SW480 (cell line): ENCODE measurements at places on chromosomes 6 and 20.

DNA sequence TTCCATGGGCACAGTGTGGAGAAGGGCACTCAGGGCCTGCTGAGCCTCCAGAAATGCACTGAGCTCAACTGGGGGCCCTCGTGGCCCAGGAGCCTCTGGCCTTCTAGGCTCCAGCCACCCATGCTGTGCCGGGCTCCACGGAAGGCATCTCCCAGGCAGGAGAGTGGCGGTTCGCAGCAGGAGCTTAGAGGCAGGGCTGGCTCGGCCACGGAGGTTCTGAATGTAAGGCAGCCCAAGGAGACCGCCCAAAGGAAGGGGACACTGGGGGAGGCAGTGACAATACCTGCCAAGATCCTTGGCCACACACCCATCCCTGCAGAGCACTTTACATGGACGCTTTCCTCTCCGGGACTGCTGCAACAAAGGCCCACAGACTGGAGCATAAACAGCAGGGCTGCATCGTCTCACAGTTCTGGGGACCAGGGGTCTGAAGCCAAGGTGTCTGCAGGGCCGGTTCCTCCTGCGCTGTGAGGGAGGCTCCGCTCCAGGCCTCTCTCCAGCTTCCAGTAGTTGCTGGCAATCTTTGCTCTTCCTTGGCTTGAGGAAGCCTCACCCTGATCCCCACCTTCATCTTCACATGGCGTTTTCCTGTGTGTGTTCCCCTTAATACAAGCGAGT is 128.2 kb upstream of the CDH4 start:
- no peak for DNase-seq

DNA sequence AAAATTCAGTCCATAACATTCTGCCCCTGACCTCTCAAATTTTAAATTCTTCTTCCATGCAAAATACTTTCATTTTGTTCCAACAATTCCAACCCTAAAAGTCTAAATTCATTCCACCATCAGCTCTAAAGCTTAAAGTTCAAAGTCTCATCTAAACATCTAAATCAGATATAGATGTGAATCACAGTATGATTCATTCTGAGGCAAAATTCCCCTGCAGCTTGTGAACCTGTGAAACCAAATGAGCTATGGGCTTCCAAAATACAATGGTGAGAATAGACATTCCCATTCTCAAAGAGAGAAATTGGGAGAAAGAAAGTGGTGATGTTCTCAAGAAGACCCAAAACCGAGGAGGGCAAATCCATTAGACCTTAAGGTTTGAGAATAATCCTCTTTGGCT is 309.8 kb downstream of the HIVEP2 start:
- peak; percentile 16 for DNase-seq

DNA sequence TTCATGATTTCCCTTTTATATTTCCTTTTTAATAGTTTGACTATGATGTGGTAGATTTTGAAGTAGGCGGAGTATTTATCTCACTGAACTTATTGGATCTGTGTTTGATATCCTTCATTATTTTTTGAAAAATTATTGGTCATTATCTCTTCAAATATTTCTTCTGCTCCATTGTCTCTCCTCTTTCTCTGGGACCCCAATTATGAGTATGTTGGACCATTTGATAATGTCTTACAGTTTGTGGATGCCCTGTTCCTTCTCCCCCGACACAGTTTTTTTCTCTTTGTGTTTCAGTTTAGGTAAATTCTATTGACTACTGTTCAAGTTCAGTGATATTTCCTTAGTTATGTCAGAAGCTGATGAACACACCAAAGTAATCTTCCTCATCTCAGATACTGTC is 49.4 kb upstream of the COL10A1 start:
- DNase-seq, result no peak

DNA sequence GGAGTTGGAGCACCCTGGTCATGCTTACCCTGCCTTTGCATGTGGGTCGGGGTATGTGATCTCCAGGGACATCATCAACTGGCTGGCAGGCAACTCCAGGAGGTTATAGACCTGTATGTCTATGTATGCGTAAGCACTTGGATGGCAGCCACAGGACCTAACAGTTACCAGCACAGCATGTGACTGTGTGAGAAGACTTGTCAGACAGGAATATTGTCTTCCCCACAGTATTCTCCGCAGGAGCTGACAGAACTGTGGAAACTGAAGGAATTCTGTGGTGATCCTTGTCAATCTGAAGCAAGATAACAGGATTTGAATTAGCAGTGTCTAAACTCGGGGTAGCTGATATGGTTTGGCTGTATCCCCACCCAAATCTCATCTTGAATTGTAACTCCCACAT is 59.2 kb downstream of the TMEM244 start:
- DNase-seq, result no peak

DNA sequence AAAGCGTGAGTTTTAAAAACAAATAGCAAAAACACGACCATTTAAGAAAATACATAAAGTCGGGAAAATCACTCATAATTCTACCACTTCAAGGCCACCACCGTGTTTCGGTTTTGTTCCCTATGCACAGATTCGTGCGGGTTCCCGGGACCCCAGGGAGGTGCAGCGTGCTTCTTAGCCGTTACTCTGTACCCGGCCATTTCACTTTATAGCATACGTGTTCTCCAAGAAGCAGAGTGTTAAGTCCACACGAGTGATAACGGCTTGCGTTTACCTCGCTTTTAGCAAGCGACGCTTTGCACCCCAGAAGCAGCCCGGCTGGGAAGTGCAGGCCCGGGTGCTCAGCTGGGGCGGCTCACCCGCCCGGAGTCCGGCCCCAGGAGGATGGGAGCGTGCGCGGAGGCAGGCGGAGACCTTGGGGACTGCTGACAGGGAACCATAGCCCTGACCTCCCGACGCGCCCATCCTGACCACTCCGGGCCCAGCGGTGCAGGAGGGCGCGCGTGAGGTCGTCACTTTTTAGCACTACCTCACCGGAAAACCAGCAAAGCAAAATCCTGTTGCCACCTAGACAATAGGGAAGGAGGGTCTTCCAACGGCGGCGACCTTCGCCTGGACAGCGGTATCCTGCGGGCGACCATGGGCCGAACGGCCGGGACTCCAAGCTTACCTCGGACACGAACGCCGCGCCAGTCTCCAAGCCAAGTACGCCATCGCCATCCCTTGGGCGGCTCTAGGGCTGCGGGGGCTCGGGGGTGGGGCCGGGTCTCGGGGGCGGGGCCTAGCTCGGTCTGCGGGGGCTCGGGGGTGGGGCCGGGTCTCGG is at the start of gene ECI2:
Gene ECI2 (minus strand): TSS at position 735 of the 824 bp plus-strand sequence. CDS start 15 bp downstream, at position 720.
- DNase-seq, result peak; percentile 75

DNA sequence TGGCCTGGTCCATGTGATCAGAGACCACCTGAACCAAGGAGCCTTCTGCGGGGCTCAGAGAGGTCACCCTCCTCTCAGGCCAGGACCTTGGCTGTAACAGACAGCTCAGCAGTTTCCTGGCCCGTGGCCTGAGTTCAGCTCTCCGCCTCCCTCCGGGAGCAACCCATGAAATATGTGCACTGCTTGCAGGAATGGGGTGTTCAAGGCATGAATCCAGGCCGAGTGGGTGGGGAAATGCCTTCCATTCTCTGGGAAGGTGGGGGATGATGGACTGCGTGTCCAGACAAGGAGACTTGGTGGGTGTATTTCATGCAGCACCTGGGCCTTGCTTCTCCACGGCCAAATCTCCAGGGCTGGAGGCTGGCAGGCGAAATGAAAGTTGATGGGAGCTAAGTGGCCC is 46.0 kb downstream of the SIRPA start:
- DNase-seq, result no peak

DNA sequence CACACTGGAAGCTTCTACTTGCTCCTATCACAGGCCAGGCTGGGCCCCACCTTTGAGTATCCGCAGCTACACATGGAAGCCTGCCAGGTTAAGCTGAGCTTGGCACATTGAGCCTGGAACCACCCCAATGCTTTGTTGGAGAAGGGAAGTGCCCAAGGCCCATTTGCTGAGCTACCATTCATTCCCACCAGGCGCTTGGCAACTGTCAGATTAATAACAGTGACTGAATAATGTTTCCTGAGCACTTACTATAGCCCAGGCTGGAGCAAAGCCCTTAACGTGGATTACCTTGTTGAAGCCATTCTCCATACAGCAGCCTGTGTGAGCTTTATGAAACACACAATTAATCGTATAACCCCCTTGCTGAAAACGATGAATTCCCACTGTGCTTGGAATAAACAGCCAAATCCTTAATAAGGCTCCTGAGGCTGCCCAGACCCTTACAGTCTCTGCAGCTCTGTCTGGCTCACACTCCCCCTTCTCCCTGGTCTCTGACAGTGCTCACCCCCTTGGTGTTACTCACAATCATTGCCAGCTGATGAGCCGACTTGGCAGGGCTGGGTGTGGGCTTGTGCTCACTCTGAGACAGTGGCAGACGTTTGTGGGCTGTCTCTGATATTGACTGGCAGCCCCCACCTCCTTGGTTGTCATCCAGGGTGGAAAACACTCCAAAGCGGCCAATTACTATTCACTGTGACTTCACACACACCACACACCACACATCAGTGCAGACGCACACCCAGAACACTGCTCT is 357.1 kb downstream of the MAFB start:
- DNase-seq, result no peak

DNA sequence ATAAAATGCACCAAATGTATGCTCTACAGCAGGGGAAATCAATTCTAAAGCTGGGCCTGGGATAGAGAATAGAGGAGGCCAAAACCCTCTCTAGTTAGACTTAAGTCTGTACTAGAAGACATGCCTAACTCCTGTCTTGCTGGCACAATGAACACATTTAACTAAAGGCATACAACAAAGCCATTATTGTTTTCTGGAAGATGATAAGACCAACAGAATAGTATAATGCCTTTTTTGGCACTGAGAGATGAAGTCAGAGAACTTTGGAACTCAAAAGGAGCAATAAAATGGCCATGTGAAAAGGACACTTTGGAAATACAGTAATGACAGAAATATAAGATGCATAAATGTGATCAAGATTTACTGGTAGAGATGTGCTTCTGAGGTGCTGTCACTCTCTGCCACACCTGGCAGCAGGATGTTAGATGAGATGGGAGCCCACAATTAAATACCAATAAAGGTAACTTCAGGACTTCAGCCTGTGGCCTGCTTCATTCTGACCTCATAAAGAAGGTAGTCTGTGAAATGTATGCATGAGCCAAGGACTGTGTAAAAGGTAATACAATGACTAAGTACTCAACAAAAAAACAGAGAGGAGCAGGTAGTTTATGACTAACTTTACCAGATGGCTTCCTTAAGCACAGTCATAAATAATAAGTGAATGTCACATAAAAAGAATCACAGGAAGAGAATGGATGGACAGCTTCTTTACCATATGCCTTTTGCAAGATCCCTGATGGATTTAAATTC is 333.4 kb downstream of the BCKDHB start:
- peak; percentile 62 for DNase-seq

GRCh38 chr6:28648035-28648877 is 122.6 kb downstream of the GPX5 start:
- DNase-seq, result peak; percentile 58
